ENCODE measurements at places on chromosomes 7 and 10.
A peak's percentile ranks its signal among the peaks of the same experiment; 100 is the strongest.

GRCh38 chr7:114889646-114890285 is 32.1 kb upstream of the MDFIC start:
- DNase-seq, result no peak

GRCh38 chr10:51924359-51924758 is 225.0 kb upstream of the CSTF2T start:
- no peak for DNase-seq

DNA sequence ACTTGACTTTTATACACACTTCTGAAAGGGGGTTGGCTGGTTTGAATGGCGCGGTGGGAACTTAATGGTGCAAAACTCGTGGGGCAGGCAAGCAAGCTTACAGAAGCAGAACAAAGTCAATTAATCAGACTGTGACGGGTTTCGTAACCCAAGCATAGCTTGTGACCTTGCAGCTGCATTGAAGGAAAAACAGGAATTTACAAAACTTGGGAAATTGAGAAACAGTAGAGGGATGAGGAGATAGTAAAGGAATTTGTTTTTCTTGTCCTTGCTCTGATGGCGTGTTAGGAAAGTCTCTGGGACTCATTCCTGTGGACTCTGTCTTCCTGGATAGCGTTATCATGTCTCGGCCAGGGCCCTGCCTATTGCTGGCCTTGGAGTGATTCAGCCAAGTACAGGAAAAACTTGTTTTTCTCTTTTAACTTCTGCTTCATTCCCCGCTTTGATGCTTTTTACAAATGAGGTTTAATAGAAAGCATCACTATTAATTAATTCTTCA is 220.0 kb upstream of the KCND2 start:
- DNase-seq, result no peak

- no peak for DNase-seq
Observed at GRCh38 chr7:90710466-90710850, 114.3 kb downstream of the CDK14 start.

DNA sequence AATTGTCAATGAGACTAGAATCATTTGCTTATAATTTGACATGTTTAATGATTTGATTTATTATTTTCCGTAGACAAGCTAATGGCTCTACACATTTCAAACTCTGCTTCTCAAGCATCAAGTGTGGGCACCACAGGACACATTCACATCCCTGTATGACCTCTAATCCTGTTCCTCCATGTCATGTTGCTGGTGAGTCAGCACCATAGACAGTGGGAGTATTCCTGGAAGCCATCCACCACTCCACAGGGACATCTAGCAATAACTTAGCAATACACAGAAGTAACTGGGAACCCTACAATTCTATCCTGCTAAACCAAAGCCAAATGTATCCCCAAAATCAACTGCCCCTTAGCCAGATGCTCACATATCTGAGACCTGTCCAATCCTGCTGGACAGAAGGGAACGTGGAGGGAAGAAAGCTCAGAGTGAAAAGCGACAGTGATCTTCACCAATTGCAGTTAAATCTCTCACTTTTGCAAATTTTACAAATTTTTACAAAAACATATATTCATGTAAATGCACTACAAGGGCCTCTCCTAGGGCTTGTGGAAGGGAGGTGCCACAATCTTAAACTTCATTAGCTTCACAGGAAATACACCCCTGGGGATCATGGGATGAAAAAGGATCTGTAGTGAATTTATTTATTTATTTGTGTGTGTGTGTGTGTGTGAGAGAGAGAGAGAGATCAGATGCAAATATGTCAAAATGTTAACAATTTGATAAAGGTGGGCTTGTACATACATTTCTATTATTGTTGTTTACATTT is 126.5 kb downstream of the GFRA1 start:
- no peak for DNase-seq

DNA sequence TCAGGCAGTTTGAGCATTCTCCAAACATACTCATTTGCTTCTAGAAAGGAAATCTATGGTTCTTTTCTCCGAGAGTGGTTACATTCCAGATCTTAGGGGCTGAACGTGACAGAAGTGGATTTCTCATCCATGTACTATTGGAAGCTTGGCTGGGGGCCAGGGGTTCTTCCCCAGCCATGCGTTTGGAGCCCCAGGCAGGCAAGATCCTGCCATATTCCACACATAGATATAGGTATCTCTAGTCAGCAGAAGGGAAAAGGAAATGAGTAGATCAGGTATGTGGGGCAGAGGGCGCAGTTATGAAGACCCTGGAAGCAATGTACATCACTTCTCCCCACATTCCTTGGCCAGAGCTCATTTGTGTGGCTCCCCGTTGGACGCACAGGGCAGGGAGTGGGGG is 299.8 kb downstream of the CCDC3 start:
- no peak for DNase-seq

GRCh38 chr10:115355162-115355760 is 262.1 kb downstream of the ATRNL1 start:
- peak; percentile 18 for DNase-seq

- peak; percentile 45 for DNase-seq
Observed at GRCh38 chr10:73625004-73625883, 16.0 kb downstream of the MYOZ1 start.

DNA sequence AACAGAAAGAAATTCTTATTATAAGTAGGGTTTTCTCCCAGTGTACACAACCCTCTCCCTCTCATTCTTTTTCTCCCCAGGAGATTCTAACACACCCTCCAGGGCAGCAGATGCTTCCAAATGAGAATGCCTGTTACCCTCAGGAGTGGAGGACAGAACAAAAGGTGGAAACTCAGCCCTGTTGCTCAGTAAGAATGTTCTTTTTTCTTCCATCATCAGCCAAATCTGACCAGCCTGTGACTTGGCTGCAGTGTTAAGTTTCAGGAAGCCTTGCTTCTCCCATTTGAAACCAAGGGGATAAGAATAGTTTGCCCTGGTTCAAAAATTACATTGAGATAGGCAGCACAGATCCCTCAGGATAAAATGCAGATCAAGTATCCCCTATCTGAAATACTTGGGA is 77.5 kb upstream of the EEPD1 start:
- no peak for DNase-seq

DNA sequence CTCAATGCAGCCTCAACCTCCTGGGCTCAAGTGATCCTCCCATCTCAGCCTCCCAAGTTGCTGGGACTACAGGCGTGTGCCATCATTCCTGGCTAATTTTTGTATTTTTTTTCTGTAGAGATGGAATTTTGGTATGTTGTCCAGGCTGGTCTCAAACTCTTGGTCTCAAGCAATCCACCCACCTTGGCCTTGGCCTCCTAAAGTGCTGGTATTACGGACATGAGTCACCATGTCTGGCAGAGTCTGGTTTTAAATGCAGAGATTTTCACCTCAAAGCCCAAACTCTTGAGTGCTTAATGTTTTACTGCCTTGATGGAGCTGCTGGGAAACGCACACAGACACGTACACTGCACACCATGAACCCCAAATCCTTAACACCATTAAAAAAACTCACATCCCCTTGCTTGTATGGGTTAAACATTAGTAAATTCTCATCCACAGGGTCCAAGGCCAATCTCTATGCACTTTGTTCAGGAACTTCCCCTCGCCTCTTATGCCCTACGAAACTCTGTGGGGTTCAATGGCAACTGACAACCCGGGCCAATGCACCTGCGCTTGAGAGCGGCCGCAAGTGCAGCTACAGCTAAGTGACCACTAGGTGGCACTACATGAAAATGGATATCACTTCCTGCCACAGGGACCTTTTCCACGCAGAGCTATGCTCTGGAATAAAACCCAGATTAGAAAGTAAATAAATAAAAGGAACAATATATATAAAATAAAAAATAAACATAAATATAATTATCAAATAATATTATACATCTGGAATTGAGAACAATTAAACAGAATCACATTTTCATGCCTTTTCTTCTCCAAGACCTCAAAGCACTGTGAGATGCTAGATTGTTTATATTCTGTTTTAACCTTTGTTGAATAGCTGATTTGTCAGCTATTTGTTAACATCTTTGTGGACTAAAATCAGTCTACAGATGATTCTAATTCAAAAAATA is 66.9 kb upstream of the AFAP1L2 start:
- DNase-seq, result peak; percentile 49

GRCh38 chr7:137080516-137081203 is 212.2 kb downstream of the CHRM2 start:
- no peak for DNase-seq

GRCh38 chr10:75612904-75613684 is 181.7 kb downstream of the LRMDA start:
- DNase-seq, result no peak

DNA sequence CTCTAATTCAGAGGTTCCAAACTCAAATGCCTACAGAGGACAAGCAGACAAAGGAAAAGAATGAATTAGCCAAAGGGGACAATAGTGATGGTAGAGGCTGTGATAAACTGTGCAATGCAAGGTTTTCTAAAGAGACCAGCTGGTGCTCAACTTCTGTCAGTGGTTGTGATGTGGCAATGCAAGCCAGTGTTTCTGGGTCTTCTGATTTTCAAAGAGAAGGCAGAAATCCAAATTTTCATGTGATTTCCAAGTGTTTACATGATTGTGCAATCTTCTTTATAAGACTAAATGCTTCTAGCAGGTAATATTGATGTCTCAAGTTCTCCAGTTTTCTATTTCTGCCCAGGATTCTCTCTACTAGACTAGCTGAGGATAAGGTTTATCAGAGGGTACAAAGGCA is 135.9 kb downstream of the PCDH15 start:
- DNase-seq, result no peak

DNA sequence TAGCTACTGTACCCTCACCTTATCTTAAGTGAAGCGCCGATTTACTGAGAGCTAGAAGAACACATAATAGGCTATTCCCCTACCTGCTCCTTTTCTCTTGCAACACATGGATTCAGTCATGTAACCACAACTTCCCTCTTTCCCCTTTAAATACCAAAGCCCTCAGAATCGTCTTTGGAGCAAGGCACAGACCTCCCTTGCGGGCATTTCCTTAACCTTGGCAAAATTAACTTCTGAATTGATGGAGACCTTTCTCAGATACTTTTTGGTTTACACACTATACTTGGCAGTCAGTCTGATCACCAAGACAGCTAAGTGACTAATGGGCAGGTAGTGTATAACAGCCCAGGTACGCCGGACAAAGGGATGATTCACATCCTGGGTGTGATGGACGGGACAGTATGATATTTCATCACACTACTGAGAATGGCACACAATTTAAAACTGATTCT is 72.7 kb upstream of the SEC61G start:
- no peak for DNase-seq

- no peak for DNase-seq
Observed at GRCh38 chr7:134902058-134902457, 84.2 kb upstream of the AGBL3 start.

DNA sequence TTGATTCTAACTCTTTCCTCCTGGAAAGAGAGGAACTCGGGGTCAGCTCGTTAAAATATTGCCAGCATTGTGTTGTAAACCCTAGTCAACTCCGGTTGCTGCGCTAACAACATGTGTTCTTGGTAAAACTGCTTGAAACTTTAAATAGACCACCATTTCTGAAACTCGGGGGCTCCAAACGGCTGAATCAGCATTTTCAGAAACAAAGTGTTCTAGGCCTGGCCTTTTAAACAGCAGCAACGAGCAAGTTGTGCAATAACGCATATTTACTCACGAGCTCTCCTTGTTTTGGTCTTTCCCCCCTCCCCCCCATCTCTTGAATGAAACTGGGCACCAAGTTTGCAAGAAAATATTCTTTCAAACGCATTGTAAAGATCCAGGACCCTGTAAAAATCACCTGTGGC is 9.2 kb upstream of the GRB10 start:
- no peak for DNase-seq

GRCh38 chr10:15735763-15736162 is 16.0 kb upstream of the ITGA8 start:
- no peak for DNase-seq

- DNase-seq, result no peak
Observed at GRCh38 chr7:479115-479947, 40.3 kb downstream of the PDGFA start.

DNA sequence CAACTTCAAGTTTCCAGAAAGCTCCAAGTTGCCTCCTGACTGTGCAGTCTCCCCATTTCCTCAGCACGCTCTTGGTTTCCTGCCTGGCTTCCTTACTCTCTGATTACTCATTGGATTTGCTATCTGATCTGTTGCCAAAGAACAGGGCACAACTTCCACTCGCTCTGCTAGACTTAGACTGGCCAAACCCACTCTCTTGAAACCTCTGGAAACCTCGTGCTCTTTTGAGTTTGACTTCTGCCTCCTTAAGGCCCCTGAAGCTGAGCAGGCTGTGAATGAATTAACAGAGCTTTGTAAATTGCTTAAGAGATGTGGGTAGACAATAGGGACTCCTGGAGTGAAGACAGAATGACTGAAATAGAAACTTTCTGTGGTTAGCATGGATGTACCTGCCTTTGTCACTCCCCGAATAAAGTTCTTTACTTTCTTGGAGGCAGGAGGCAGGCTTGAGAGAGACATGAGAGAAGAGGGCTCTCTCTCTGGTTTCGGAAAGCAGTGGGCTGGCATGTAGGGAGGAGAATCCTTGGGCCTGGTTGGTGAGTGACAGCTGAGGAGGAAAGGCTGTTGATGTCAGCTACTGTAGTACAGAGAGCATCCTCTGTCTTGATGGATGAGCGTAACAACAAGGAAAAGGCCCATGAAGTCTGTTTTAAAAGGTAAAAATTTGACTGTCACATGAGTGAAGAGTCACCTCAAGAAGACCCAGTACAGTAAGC is 70.8 kb downstream of the CHN2 start:
- no peak for DNase-seq

GRCh38 chr7:151010307-151011096 is 13.8 kb downstream of the ATG9B start:
- no peak for DNase-seq

DNA sequence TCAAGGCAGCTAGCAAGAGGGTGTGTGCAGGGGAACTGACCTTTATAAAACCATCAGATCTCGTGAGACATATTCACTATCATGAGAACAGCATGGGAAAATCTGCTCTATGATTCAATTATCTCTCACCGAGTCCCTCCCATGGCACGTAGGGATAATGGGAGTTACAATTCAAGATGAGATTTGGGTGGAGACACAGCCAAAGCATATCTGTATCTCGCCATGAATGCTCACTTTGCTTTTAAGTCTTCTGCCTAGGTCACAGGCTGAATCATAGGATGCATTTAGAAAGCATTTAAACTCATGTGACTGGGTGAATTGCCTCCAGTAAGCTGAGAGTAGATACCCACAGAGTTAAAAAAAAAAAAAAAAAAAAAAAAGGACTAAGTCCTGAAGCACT is 220.0 kb downstream of the AGMO start:
- no peak for DNase-seq

GRCh38 chr10:93146336-93146735 is 72.6 kb downstream of the CYP26A1 start:
- DNase-seq, result no peak

DNA sequence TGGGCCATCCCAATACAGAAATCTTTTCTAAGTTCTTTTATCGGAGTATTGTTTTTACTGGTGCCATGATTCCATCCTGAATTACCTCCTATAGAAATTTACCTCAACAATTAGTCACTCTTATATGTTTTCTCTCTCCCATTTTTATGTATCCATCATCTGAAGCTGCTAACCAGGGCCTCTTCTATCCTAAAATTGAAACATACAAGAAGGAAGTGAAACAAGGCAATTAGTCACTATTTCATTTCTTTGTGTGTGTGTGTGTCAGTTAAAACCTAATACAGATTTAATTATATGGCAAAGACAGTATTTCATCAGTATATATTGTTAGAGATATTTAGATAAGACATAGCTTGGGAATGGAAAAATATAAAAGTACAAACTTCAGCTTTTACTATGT is 148.4 kb upstream of the AHR start:
- no peak for DNase-seq
